Activated naive CD8-positive, alpha-beta T cell treated with anti-CD3 and anti-CD28 coated beads for 36 hours (primary cell): ENCODE measurements at places on chromosomes 3 and 15.
A peak's percentile ranks its signal among the peaks of the same experiment; 100 is the strongest.

GRCh38 chr15:90530250-90531051 lies 728 bp downstream of the CRTC3 start:
- DNase-seq = peak; percentile 62

- no peak for DNase-seq
These were observed 9.4 kb downstream of the TERC start for GRCh38 chr3:169755488-169755887.

GRCh38 chr3:146975476-146975875 lies 370.3 kb upstream of the PLSCR5 start:
- no peak for DNase-seq

GRCh38 chr3:154122912-154123559 lies 1.8 kb downstream of the ARHGEF26 start:
- DNase-seq = no peak

DNA sequence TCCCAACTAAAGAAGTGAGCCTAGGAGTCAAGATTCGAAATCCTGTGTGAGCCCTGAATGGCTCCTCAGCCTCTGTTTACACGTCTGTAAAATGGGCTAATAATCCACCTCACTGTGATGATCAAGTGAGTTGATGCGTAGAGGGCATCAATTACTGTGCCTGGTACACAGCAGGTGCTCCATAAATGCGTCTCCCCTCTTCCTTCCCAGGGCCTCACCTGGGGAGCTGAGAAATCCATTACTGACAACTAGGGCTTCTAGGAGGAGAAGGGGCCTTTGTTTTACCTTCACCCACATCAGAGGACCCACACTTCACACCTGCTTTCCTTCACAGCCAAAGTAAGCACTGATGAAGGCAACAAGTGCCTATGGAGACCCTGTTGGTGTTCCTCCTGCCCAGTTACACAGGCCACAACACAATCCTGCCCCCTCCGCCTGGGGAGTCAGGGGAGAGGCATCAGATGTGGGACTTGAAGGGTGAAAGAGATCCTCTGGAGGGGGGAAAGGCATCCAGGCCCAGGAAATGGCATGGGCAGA lies 1.4 kb downstream of the CIB2 start:
- DNase-seq = no peak

DNA sequence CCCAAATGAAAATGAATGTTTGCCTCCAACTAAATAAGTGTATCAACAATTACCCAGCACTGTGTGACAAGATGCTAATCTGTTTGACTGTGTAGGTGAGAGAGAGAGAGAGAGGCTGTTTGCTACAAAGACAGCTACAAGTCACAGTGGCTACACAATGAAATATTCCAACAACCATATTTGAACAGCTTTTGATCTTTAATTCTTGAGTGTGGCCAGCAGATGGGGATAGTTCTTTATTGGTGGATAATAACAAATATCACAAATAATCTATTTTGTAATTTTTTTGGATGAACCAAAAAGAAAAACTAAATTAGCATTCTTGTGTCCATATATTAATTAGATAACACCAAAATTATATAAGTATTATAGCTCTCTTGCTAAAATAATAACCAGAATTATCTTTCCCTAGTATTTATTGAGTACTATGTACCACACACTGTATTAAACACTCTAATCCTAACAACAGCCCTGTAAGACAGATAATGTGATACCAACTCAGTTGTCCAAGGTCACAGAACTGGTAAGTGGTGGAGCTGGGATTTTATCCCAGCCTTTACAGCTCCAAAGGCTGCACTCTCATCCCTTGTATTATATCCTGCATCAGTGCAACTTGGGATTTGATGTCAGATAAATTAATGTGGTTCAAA lies 61.9 kb upstream of the C3orf80 start:
- DNase-seq = no peak

DNA sequence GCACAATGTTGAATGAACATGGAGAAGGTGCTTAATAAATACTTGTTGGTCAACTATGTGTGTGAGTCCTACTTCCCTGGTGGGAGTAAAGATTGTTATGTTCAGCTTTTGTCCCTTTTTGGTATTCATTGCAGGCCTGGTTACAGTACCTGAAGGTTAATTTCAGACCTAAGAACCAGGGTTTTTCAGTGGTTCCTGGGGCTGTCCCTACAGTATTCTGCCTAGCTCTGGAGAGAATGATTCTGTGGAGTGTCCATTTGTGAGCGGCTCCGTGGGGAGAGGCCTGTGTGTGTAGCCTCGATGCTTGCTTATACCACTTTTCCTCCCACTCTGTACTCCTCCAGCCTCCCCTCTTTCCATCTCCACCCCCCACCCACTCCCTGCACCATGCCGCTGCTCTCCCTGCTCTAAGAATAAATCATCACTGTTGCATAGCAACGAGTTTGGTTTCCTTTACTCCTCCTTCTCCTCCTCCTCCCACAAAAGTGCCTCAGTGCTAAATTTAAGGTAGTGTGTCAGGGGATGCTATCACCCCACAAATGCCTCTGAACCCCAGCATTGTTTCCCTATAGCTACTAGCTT lies 150.6 kb upstream of the ROPN1 start:
- no peak for DNase-seq

- DNase-seq = no peak
These were observed 19.2 kb downstream of the EID1 start for GRCh38 chr15:48896869-48897814.

DNA sequence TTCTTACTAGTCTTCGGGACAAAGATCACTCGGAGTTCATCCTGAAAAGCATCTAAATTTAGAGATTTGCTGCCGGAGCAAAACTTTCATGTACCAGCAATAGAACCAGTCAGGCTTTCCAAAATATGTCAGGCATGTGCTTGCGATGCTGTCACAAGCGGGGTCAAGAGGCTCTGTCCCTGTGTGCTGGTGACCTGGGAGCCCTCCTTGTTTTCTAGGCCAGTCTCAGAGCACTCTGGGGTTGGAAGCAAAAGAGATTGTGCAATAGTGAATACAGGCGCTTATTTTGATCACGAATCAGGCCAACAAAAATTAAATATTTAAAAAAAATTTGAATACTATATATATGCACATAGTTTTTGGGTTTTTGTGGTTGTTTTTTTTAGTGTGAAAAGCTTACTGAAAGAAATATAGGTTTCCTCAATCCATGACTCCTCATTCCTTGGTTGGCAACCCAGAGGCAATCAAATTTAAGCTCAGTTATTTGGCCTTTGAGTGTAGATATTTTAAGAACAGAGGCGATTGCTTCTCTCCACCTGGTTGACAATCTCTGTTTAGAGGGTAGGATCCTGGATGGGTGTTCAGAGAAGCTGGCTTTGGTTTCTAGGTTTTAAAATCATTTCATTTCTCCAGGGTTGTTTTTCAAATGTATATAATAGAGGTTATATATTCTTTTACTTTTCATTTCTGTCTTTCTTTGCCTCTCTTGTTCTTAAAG lies 8.4 kb upstream of the KLHL24 start:
- no peak for DNase-seq

GRCh38 chr3:123818921-123819429 lies 65.2 kb downstream of the MYLK start:
- DNase-seq = no peak

GRCh38 chr3:105349684-105350387 lies 16.9 kb upstream of the ALCAM start:
- DNase-seq = no peak

DNA sequence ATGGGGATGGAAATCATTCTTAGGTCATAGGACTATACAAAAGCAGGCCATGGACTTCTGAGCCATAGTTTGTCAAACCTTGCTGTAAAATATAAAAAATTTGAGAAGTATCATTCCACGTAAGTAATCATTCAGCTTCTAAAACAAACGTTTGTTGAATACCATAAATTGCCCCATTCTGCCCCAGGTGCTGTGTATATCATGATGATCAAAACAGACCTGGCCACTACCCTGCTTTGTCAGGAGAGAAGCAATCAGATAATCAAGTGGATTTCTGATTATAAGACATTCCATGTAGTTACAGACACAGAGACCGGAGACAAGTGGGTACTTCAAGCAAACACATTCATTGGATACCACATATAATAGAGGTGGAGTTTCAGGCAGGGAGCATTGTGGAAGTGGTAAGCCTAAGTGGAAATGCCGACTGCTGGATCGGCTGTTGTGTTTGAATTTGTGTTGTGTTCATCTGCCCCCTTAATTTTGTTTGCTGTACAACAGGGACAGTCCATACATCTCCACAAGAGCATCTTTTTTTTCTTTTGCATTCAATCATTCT lies 61.7 kb downstream of the TGFBR2 start:
- DNase-seq = no peak

- no peak for DNase-seq
These were observed 21.3 kb downstream of the PRTG start for GRCh38 chr15:55721554-55722185.

DNA sequence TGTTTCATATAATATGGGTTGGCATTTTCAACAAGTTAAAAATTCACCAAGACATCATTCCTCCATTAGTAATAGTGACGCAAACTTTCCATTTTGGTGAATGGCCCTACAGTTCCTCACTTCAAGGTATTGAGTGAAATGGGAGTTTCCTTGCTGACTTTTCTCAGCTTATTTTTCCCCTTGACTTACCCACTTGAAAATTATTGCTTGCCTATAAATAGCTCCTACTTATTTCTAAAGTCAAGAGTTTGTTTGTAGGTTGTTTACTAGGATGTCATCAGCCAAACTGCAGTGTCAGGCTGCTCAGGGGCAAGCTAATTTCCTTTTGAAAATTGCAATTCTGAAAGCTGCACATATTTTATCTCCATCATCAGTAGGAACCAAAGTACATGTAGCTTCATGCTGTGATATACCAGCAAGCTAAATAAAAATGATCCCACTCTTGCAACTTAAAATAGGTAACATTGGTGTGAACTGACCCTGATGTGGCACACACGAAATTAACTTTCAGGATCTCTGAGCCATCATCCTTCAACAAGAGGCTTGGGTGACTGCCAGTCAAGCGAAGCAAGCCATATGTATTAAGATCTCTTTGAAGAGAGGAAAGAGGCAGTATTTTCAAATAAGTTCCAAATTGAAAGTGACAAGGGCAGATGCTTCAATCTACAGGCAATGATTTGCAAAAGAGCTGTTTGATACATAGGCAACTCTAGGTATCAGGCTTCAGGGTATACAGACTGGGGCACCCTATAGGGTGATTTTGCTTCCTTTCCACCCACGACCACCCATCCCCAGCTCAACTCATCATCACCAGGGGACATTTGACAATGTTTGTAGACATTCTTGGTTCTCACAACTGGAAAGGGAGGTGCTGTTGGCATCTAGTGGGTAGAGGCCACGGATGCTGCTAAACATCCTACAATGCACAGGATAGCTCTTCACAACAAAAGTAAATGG lies 66.8 kb upstream of the RASGRP1 start:
- DNase-seq = no peak

DNA sequence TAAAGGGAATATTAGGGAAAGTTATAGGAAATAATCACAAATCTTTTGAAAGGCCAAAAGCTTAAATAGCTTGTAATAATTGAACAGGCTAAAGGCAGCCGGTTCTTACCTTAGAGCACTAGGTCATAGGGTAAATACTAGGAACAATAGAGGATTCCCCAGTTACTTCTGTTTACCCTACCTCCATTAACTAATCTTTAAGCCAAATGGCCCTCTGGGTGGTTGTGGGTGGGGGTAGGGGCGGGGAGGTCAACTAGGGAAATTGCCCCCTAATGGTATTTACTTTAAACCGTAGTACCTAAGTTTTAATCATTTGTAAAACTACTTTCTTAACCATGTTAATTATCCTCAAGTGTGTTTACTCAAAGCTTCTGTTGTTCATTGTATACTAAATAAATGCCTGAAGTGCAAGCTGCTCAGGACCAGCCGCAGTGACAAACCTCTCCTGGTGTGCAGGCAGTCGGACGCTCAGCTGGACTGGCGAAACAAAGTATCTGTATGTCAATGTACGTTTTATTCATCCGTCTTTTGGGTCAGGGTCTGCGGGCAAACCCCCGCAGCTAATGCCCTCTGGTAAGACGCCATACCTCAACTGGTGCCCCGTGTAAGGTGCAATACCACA lies 18.9 kb downstream of the MAGEL2 start:
- DNase-seq = no peak

GRCh38 chr15:93110502-93111040 lies 21.6 kb upstream of the RGMA start:
- no peak for DNase-seq

- DNase-seq = no peak
These were observed 377.2 kb upstream of the CFAP20DC start for GRCh38 chr3:59426821-59427565.

- peak; percentile 34 for DNase-seq
These were observed 507 bp upstream of the JMJD7 start for GRCh38 chr15:41827290-41827879.

DNA sequence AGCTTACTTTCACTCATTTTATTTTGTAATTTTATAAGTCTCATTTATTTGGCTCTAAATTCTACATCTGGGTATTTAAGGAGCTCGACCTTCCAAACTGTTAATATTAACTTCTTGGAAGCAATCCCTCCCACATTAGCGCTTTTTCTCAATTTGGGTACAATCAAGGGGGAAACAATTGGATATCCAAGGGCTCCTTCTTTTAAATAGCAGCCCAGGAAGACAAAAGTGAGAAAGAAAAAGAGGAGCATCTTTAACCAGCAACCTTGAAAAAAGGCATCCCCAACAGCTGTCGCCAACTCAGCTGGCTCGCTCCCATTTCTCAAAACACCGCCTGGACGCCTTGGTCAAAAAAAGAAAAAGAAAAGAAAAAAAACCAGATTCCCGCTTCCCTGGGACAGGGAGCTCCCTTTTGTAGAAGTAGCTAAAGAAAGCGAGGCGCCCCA lies 873 bp downstream of the C3orf70 start:
- no peak for DNase-seq

GRCh38 chr3:100151024-100151707 lies 36.9 kb upstream of the FILIP1L start:
- DNase-seq = no peak

- DNase-seq = no peak
These were observed 9.9 kb downstream of the KY start for GRCh38 chr3:134640872-134641470.

DNA sequence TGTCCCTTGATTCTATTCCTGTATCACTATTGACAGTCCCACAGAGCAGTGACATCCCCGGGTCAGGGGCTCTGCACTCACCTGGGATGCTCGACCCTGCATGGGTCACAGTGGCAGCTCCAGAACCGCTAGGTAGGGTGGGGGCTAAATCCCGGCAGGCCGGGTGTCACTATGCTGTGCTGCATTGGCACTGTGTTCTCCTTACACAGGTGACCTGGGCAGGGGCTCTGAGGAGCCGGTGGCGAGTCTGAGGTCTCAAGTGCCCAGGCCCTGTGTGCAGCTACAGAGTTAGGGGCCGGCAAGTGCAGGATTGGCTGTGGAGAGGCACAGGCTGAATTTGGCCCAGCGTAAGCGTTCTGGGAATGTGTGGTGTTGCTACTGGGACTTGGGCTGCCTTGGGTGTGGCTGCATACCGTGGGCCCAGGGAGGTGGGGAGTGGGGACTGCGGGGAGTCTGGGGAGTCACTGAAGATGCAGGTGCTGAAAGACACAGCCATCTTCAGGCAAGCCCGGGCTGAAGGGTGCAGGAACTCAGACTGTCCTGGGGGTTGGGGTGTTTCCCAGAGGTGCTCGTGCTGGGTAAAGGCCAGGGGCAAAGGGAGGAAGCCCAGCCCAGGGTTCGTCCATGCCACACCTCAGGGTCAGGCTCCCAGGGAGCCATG lies 102.6 kb upstream of the PRR20G start:
- no peak for DNase-seq
